ENCODE measurements at places on chromosomes 11 and 22. TPM values are rescaled to one million over a fixed set of nuclear protein-coding genes. Genes with fewer than 3 reads are reported as not detected.

The OR10D3 gene
- not detected for total RNA-seq

The KRTAP5-2 gene
- total RNA-seq: not detected

The TMEM191B gene
- 0.33 TPM for total RNA-seq

The MMP7 gene
- total RNA-seq: 0.34 TPM

The RCOR2 gene
- total RNA-seq: under 0.01 TPM

The BARX2 gene
- not detected for total RNA-seq

Measured in melanocyte of skin (primary cell).